Osteocyte (in vitro differentiated cells): ENCODE measurements at places on chromosomes 5 and 9. TPM values are rescaled to one million over a fixed set of nuclear protein-coding genes. Genes with fewer than 3 reads are reported as not detected.

The ARPC5L gene
- 22.5 and 22.8 TPM in 2 replicates for total RNA-seq

The ADAMTSL2 gene
- 0.10 and 0.11 TPM in 2 replicates for total RNA-seq

The KIF4B gene
- not detected in 2 replicates for total RNA-seq

The PCDH1 gene
- 6.3 and 7.3 TPM in 2 replicates for total RNA-seq

The CARD9 gene
- total RNA-seq = 0.89 and 0.94 TPM in 2 replicates

The SFXN1 gene
- 39.7 and 44.6 TPM in 2 replicates for total RNA-seq

The CAMK4 gene
- 0.39 and 1.2 TPM in 2 replicates for total RNA-seq

The PHF24 gene
- not detected in 2 replicates for total RNA-seq

The ZNF658 gene
- total RNA-seq = 5.1 and 5.5 TPM in 2 replicates

The GRXCR2 gene
- total RNA-seq = not detected in 2 replicates

The BHMT gene
- not detected in 2 replicates for total RNA-seq

The NOXA1 gene
- total RNA-seq = 1.0 and 1.5 TPM in 2 replicates

The BAAT gene
- total RNA-seq = 0.13 TPM in 1 of 2 replicates, not detected in the other

The CAVIN4 gene
- 1.1 and 1.6 TPM in 2 replicates for total RNA-seq

The SLC36A2 gene
- total RNA-seq = not detected in 2 replicates

The PCDHGA3 gene
- total RNA-seq = not detected in 2 replicates

The DMGDH gene
- 1.1 and 2.4 TPM in 2 replicates for total RNA-seq

The CTNNAL1 gene
- total RNA-seq = 46.3 and 55.4 TPM in 2 replicates

The ZBED3 gene
- total RNA-seq = 18.0 and 21.0 TPM in 2 replicates

The IFNA2 gene
- total RNA-seq = not detected in 2 replicates

The OCLN gene
- total RNA-seq = 4.4 and 4.5 TPM in 2 replicates

The ESM1 gene
- 0.35 and 0.73 TPM in 2 replicates for total RNA-seq

The HSDL2 gene
- total RNA-seq = 19.0 and 20.1 TPM in 2 replicates

The GDF9 gene
- total RNA-seq = 0.30 and 0.50 TPM in 2 replicates

The NEURL1B gene
- total RNA-seq = 1.5 and 1.7 TPM in 2 replicates

The MELK gene
- 11.0 and 12.5 TPM in 2 replicates for total RNA-seq

The NHP2 gene
- 91.0 and 94.2 TPM in 2 replicates for total RNA-seq

The HTR1A gene
- total RNA-seq = not detected in 2 replicates
